ENCODE measurements at places on chromosomes 5 and 9. TPM values are rescaled to one million over a fixed set of nuclear protein-coding genes. Genes with fewer than 3 reads are reported as not detected.

GRCh38 chr9:106019039-106019680 lies 324.8 kb downstream of the TMEM38B start:
- no peak for DNase-seq

SH3RF2 gene
- polyA plus RNA-seq = 5.4 TPM

DIPK1B gene
- polyA plus RNA-seq = 27.6 TPM

DNA sequence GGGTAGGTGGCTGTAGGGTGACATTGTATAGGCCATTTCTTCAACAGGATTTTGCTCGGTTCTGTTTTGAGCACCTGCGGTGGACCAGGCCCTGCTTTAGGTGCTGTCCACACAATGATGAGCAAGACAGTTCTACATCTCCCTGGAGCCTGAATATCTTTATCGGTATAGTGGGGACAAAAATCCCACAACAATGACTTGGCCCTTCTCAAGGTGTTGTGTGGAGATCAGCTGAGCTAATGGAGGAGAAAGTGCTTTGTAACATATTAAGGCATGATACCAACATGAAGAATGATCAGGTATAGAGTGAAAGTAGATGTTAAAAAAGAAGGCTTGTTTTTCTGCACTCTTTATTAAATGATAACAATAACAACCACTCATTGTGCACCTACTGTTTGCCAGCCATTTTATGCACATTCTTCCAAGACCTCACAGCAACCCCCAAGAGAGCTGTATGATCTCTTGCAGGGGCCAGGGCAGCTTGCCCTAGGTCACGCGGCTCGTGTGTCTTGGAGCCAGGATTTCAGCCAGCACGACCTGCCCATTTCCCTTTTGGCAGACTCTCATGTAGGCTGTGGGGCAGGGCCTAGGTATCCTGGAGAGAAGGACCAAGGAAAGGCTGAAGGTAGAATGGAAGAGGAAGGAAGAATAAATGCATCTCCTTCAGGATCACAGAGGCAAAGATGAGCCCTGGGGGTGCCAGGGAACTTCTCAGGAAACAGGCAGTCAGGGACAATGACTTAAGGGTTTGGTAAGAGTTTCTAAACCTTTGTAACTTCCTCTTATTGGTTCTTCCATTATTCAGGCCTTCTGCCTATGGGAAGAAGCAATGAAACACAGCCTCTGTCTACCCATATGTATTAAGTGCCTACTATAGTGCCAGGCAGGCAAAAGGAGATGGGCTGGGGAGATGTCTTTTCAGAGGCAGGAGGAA lies 50.0 kb upstream of the PPARGC1B start:
- no peak for DNase-seq

GRCh38 chr5:76029739-76030138 lies 53.4 kb upstream of the SV2C start:
- no peak for DNase-seq

DNA sequence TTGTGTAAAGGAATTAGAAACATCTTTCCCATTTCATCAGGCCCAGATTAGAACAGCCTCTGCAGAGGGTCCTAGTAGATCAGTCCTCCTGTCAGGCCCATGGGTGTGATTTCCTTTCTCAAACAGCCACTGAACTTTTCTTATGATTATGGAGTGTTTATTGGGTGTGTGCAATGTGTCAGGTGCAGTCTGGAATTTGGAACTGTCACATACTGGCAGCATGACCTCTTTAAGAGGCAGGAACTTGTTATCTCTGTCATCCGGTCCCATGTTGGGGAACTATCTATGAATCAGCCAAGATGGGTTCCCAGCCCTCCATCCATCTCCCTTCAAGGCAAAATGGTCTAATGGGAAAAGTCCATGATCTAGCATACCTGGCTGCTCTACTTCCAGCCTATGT lies 11.6 kb upstream of the MEGF9 start:
- DNase-seq = no peak

All from left kidney (tissue), 8 donors.